Left forelimb (tissue), 1 donor: ENCODE measurements at places on chromosomes 3 and 15.
A peak's percentile ranks its signal among the peaks of the same experiment; 100 is the strongest.

DNA sequence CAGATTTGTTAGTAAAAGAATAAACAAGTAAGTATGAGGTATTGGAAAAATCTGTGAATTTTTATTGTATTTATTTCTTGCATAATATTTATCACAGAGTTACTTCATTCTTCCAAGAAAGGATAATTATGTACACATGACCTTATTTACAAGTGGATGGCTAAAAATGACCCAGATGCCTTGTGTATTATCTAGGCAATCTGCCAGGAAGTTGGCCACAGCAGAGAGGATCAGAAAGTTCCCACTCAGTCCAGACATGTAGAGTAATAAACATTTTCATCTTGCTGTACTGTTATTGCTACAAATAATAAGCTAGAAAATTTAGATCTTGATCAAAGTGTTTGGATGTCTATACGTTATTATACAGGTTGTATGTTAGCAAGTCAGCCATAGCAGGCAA, 317.1 kb downstream of the EPHA6 start:
- DNase-seq = no peak

- no peak for DNase-seq
These were observed 8.1 kb downstream of the ZBTB47 start for GRCh38 chr3:42661593-42662022.

DNA sequence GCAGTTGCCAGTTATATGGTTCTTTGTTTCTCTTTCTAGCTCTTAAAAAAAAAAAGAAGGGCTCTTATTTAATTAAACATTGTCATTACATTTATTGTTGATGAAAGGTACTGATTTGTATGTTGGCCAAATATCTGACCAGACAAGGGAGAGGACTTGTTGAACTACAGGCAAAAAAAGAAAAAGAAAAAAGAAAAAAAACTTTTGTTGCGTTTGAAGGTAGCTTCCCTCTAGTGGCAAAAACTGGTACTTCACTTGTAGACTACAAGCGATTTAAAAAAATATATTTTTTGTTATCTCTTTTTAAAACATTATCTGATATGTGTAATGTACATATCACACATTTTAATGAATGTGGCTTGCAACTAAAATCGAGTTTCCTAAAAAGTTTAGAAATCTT, 280.6 kb downstream of the ROBO2 start:
- DNase-seq = no peak

- no peak for DNase-seq
These were observed 134.5 kb downstream of the FBN1 start for GRCh38 chr15:48510976-48511375.

DNA sequence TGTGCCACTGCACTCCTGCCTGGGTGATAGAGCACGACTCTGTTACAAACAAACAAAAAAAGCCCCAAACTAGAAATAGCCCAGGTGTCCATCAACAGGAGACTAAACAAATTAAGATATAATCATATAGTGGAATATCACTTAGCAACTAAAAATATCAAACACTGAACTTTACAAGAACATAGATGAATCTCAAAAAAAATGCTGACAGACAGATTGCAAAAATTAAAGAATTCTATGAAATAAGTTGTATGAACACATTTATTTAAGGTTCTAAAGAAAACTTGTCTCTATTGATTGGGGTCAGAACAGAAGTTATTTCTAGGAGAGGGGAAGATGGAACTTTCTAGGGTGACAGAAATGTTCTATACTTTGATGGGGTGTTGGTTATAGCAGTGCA, 268.2 kb downstream of the CTNNB1 start:
- DNase-seq = no peak

GRCh38 chr3:172808969-172809546, 58.5 kb downstream of the ECT2 start:
- DNase-seq = no peak

GRCh38 chr15:62118520-62119226, 46.4 kb downstream of the C2CD4B start:
- no peak for DNase-seq

GRCh38 chr3:132900481-132900880, 137.7 kb upstream of the TMEM108 start:
- no peak for DNase-seq

- no peak for DNase-seq
These were observed 3.7 kb downstream of the PDIA5 start for GRCh38 chr3:123070510-123070909.

GRCh38 chr3:50347187-50347813, 1.8 kb upstream of the ZMYND10 start:
- DNase-seq = no peak

- DNase-seq = no peak
These were observed 80.5 kb upstream of the CCNL1 start for GRCh38 chr3:157240408-157240807.

DNA sequence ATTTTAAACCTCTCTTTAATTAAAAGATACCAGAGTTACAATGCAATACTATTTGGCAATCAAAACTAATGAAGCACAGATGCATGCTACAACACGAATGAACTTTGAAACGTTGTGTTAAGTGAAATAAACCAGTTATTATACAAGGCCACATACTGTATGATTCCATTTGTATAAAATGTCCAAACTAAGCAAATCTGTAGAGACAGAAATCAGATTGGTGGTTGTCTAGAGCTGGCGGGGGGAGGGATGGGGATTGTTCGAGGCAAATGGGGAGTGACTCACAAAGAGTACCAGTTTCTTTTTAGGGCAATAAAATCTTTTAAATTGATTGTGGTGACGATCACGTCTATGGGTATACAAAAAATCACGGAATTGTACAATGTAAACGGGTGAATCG, 677.0 kb downstream of the NTRK3 start:
- DNase-seq = no peak

DNA sequence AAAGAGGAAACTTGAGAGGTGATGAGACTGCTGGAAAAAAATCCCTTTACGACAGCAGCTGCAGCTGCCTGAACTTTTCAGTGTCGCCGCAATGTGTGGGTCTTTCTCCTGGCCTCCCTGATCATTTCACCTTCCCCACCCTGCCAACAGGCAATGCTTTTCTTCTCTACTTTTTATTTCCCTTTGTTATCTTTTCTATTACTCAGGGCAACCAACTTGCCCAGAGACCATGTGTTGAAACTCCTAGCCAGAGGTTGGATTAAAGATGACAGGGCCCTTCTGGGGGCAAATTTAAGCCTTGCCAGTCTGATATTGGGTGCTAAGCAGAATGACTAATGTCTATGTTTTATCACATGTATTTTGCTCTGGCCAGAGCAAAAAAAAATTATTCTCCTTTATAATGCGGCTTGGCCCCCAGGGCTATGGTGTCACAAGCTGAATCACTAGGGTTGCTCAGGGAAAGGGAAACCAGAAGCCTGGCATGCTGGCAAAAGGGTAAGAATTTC, 51.5 kb upstream of the CFAP20DC start:
- no peak for DNase-seq

DNA sequence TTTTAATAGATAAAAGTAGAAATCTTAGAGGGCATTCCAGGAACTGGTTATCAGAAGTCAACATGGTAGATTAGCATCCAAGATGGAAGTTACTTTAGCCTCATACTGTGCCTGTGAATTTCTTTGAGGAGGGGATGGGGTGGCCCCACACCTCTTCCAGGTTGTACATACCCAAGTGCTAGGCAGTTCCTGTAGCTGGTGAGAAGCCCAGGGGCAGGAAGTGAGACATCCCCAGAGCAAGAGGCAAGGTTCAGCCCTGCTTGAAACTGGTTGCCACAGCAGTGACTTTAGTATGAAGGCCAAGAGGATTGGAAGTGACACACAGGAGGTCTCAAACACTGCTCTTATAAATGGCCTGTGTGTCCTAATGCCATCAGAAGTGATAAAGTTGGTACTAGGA, 11.9 kb downstream of the GTPBP8 start:
- no peak for DNase-seq

GRCh38 chr3:52029053-52029452, 27.3 kb downstream of the DUSP7 start:
- DNase-seq = no peak

DNA sequence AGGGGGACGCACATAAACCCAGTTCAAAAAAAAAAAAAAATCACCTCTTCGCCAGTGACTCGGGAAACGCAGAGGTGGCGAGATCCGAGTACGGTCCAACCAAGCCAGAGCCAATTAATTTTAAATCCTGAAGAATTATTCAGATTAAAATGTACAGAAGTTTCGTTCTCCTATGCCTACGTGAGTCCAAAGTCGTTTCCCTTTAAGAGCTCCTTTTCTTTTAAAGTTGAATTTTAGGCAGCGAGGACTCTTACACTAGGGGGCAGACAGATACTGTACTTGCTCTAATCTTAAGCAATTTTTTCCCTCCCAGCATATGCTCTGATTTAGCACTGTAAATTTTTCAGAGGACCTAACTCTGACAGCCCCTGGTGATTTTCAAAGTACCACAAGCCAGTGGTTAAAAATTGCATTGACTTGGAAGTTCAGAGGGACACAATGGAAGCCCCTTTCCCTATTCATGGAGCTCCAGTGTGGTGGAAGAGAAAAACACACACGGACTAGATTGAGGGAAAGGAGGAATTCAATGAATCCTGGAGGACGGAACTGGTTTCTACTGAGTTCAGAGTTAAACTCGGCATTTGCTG, 3.3 kb upstream of the NR2F2 start:
- DNase-seq = no peak

GRCh38 chr3:114437897-114438296, 144.1 kb downstream of the TIGIT start:
- DNase-seq = no peak

GRCh38 chr15:89125088-89125826, 37.0 kb downstream of the ABHD2 start:
- DNase-seq = no peak

DNA sequence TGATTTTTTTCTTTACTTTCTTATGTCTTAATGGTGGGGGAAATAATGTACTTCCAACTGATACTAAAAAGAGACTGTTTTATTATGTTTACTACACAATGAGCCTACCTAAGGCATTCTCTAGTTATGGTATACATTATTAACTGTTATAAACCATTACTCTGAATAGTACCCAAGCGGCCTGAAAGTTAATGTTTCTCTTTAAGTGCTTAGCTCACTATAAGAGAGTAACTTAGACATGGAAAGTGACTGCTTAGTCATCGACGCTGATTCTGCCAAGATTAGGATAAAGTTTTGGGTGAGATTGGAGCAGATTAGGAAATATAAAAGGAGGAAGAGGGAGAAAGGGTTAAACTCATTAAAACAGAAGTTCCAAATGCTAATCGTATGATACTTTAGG, 365.0 kb downstream of the NLGN1 start:
- no peak for DNase-seq

DNA sequence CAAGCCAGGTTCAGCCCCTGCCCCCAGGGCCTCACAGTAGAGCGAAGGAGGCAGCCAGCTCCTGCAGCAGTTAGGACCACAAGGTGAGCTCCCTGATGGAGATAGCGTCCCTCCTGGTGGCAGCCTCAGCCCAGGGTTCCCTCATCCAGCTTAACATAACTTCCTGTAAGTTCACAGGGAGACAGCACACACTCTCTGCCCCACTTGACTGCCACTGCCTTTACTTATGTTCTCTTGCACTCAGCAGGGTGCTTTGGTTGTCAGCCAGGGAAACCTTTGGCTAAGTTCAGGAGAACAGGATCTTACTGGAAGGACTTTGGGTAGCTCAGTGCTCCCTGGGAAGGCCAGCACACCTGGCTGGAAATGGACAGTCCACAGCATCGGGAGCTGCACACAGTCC, 10.9 kb downstream of the KBTBD13 start:
- no peak for DNase-seq

DNA sequence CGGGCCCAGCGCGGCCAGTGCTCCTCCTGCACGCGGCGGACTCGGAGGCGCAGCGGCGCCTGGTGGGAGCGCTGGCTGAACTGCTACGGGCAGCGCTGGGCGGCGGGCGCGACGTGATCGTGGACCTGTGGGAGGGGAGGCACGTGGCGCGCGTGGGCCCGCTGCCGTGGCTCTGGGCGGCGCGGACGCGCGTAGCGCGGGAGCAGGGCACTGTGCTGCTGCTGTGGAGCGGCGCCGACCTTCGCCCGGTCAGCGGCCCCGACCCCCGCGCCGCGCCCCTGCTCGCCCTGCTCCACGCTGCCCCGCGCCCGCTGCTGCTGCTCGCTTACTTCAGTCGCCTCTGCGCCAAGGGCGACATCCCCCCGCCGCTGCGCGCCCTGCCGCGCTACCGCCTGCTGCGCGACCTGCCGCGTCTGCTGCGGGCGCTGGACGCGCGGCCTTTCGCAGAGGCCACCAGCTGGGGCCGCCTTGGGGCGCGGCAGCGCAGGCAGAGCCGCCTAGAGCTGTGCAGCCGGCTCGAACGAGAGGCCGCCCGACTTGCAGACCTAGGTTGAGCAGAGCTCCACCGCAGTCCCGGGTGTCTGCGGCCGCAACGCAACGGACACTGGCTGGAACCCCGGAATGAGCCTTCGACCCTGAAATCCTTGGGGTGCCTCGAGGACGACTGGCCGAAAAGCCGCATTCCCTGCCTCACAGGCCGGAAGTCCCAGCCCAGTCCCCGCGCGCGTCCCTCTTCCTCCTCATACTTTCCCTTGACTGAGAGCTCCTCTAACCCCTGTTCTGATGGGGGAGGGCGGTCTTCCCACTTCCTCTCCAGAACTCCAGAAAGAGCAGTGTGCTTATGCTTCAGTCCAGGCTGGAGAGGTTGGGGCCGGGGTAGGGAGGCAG, 1.4 kb upstream of the IL17RC start:
- peak; percentile 85 for DNase-seq

DNA sequence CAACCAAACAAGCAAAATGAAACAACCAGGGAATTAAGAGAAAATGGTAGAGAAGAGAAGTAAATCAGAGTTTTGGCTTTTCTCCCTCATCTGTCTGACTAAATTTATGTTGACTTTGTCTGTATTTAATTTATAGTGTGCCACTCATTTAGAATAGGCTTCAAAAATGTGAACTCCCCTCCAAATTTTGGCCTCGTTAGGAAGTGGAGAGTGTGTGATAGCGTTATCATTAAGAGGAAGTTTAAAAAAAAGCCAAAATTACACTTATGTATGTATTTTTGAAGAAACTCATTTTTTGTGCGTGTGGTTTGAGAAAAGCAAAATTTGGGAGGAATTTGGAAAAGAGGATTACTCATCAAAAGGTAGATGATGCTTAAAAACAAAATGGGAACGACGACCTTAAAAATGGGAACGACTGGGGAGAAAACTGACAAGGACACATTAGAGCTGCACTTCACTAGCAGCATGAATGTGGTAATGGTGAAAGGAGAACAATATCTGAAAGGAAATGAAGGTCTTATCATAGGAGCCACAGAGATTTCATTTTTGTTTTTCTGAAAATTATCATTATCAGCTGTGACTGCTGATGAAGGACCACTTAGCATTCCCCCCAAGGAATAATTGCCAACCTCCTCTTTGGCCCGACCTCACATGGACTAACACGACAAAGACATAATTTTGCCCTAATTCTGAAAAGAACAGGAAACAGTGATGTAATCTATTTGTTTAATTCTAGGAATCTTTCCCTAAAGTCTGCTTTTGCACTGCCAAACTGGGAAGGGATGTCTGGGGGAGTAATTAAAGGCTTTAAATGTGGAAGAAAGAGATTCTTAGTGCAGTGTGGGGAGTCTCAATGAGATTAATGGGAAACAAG, 163.2 kb upstream of the P2RY1 start:
- no peak for DNase-seq

- no peak for DNase-seq
These were observed 28.6 kb upstream of the VPS8 start for GRCh38 chr3:184783319-184783718.
